ENCODE measurements at places on chromosomes 7 and 10.

GRCh38 chr7:43560742-43561330, 22.1 kb upstream of the STK17A start:
- no peak for DNase-seq

- no peak for DNase-seq
These were observed 40.3 kb upstream of the GNAT3 start for GRCh38 chr7:80552031-80552694.

DNA sequence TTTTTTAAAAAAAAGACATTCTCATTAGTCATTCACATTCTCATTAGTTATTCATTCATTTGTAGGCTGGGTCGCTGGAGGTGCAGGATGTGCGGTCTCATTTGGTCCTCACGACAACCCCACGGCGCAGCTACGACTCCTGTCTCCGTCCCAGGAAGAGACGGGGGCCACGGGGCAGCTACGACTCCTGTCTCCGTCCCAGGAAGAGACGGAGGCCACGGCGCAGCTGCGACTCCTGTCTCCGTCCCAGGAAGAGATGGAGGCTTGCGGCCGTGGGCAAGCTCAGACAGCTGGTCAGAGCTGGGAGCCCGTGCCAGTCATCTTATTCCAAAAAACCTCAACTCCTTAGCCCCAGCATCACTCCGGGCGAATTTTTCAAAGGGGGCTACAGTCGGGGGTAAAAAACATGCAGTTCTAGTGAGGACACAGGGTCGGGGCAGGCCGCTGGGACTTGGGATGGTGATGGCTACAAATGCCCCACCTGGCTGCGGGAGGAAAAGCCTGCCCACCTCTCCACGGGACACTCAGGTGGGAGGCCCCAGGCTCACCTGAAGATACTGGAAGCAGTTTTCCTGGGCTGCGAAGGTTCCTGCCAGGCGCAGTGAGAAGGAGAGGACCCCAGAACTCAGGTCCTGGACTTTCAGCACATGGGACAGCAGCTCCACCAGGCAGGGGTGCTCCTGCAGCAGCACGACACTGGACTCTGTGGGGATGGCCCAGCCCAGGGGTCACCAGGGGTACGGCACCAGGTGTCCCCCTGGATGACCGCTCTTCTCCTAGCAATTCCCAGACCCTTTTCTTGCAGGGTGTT, 8.3 kb downstream of the BRAT1 start:
- no peak for DNase-seq

GRCh38 chr10:70827086-70827757, 11.5 kb downstream of the SGPL1 start:
- no peak for DNase-seq

- DNase-seq: no peak
These were observed 38.9 kb upstream of the RHEB start for GRCh38 chr7:151558575-151558974.

Data from KG1 (cell line).